ENCODE measurements at places on chromosomes 6 and 20.

DNA sequence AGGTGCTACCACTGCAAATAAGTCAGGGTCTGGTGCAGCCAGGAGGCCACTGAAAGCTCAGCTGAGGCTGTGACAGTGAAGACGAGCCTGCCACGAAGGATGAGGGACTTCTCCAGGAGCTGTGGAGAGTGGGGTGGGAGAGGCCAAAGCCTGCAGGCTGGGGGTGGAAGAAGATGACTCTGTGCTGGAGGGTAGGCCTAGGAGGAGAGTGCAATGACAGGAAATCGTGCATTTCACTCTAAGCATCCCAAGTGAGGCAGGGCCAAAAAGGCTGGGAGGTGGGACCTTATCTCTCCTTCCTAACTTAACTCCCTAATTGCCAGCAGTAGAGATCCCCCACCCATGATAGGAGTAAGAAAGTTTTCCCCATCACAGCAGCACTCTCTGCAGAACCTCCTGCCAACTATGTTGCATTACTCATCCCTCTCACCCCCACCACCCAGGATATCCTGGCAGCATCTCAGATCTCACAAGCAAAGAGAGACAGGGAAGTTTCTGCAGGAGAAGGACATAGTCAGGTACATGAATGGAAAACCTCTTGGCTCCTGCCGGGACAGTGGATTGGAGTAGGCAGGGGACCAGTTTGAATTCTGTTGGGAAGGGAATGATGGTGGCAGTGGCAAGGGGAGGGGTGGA, 466.2 kb downstream of the CDH26 start:
- no peak for DNase-seq

DNA sequence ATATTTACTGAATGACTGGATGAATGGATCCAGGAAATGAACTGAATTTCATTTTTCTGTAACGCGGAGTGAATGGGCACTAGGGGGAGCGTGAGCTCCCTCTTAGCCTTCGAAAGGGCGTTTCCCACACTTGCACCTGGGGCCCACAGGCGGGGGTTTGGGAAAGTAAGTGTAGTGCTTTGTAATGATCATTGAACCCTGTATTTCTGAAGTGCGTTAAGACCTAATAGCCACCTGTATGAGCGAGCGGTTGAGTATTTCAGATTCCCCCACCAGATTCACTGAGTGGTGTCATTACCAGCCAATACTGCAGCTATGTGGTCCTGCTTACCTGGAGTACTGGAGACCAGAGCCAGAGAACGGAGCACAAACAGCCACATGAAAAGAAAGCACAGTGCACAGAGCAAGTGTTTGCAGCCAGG, 10.5 kb downstream of the SYTL3 start:
- no peak for DNase-seq

DNA sequence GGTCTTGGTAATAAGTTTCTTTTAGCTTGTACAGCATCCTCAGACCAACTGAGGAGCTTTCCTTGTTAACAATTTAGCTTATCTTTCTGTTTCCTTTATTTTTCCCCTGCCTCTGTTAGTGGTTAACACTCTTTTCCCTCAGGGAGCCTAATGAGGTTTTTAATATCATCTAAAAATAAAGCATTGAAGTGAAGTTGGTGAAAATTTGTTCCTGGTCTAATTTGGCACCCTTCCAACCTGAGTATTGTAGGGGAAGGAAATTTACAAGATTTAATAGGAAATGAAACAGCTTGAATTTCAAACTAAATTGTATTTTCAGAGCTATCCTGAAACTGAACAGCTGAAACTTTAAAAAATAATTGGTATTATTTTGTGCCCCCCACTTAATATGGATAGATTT, 28.1 kb upstream of the VAPB start:
- DNase-seq = no peak

DNA sequence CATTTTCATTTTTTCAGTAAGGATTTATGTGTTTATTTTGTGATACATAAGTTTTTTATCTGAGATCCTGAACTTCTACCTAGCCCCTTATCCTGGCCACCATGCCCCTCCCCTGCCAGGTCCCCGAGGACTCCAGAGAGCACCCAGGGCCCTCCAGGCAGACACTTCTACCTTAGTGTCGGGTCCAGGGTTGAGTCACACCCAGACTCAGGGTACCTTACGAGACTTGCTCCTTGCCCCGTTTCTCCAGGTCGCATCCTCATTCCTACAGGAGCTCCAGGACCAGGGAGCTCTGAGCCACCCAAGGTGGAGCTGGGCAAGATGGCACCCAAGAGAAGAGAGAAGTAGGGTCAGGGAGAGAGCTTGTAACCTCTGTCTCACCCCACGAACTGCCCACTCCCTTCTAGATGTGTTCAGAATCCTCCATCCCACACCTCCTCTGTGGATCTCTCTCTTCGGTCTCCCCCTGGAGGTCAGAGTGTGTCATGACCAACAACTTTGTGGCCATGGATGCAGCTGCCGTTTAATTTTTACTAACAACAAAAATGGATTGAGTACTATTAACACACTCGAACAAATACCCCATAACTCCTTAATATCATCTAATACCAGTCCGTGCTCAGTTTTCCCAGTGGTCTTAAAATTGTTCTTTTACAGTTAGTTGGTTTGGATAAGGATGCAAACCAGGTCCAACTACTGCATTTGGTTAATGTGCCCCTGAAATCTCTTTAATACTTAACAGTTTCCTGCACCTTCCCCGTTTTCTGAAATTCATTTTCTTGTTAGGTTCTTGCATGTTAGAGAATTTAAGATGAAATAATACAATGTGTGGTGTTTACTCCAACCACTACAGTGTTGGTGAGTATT, 130.6 kb upstream of the INSM1 start:
- peak; percentile 48 for DNase-seq

DNA sequence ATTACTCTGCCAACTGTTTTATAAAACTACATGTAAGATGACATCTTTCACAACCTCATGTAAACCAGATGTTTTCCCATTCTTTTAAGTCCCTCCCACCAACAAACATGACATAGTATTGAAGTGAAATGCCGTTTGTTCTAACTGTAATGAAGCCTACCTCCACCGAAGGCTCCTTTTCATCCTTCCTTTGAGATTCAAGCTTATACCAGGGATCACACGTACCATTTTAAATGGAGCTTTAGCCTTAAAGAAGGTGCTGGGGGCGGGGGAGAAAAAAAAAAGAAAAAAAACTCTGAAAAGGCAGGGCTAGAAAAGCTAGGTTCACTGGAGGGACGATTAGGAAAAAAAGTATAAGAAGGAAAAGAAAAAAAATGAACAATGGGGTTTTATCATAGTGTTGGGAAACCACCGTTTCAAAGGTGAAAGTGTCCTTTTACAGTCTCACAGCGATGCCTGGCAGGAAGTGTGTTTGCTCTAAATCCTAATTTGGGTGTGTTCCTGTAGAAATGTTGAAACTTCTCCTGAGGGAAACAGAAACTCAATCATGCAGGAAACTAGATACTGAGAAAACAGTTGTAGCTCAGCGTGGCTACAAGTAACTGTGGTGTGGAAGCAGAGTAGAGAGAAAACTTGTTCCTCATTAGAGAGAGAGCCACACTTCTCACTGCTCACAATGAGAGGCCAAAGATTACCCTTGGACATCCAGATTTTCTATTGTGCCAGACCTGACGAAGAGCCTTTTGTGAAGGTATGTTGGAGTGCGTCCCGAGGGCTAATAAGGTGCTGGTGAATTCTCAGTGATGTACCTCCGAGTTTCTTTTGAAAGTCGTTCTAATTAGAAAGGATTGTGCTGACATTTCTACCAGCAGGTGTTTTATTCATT, 37.6 kb upstream of the HINT3 start:
- DNase-seq = peak; percentile 12

DNA sequence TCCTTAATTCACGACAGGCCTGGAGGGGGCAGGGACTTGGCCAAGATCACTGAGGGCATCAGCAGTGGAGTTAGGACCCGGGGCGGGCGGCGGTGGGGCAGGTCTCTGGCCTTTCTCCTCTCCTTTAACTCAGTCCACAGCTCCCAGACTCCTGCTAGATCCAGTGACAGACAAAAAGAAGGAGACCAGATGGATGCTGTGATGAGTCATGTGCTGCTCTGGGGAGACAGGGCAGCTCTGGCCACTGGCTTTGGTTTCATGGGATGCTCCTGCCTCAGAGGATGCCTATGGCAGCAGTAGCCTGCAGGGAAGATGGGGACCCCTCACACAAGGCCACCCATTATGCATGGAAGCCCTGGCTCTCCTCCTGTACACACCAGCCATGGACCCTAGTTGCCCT, 20.5 kb downstream of the EPB41L1 start:
- no peak for DNase-seq

- no peak for DNase-seq
Observed at GRCh38 chr6:156688620-156688971, 88.6 kb upstream of the ARID1B start.

GRCh38 chr6:167791780-167792478, 34.8 kb upstream of the AFDN start:
- DNase-seq = no peak

GRCh38 chr6:168959696-168960095, 293.9 kb downstream of the THBS2 start:
- no peak for DNase-seq

GRCh38 chr6:162712694-162713093, 14.9 kb downstream of the PRKN start:
- DNase-seq = no peak

DNA sequence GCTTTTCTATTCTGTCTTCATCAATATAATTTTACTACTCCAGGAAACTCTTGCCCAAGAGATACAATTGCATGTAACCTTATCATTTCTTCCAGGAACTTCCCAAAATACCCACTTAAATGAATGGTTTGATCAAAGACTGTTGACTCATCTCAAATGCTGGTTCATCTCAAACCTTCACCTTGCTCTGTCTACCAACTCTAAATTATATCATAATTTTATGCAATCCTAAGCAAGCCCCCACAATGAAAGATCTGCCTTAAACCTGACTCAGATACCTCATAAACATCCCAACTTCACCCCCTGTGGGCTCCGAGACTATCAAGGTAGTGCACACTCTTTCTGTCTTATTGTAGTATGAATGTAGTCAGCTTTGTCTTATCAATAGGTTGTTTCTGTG, 65.5 kb upstream of the GCM1 start:
- no peak for DNase-seq
